Neural progenitor cell (in vitro differentiated cells): ENCODE measurements at places on chromosomes 1 and 21.

DNA sequence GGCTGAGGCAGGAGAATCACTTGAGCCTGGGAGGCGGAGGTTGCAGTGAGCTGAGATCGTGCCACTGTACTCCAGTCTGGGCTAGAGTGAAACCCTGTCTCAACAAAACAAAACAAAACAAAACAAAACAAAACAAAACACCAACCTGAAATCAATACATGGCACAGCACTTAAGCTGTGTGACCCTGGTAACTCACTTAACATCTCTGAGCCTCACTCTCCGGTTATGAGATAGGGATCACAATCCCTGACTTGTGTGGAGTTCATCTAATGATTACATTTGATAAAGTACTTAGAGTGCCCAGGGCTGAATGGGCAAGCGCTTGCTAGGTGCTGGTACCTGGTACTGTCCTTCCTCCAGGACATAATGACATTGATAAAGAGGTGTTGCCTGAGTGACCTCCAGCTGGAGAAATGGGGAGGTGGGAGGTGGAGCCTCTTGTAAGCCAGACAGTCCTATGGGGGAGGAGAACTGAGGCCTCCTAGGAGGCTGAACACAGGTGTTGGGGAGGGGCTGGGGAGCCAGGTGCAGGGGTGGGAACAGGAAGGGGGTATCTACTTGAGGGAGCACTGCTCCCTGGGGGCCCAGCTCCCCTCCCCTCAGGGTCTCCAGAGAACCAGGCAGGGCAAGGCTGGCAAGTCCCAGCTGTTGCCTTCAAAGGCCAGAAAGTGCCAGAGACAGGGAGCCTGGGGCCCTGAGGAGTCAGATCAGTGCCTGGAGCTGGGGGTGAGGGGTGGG, 17.9 kb downstream of the FOXO6 start:
- no peak for DNase-seq

GRCh38 chr21:46098303-46099141, 610 bp downstream of the COL6A2 start:
- DNase-seq, result peak; percentile 37

DNA sequence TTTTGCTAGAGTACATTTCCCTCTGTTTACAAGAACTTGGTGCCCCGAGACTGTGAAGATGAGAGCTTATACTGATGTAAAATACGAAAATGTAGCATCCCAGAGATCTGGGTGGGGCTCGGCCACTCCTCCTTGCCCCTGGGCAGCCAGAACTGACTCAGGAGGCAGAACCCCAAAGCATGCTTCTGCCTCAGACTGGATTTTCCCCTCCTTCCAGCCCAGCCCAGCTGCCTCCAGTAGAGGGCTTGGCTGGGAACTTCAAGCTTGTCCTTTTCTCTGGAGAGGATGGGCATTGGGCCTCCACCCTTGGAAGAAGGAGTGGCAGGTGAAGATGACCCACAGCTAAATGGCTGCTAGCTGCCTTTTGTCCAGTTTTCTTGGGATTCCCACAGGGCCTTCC, 24.3 kb upstream of the BTG2 start:
- no peak for DNase-seq

- DNase-seq, result no peak
Measured at GRCh38 chr1:104874044-104874443, 1124.3 kb downstream of the AMY1C start.

DNA sequence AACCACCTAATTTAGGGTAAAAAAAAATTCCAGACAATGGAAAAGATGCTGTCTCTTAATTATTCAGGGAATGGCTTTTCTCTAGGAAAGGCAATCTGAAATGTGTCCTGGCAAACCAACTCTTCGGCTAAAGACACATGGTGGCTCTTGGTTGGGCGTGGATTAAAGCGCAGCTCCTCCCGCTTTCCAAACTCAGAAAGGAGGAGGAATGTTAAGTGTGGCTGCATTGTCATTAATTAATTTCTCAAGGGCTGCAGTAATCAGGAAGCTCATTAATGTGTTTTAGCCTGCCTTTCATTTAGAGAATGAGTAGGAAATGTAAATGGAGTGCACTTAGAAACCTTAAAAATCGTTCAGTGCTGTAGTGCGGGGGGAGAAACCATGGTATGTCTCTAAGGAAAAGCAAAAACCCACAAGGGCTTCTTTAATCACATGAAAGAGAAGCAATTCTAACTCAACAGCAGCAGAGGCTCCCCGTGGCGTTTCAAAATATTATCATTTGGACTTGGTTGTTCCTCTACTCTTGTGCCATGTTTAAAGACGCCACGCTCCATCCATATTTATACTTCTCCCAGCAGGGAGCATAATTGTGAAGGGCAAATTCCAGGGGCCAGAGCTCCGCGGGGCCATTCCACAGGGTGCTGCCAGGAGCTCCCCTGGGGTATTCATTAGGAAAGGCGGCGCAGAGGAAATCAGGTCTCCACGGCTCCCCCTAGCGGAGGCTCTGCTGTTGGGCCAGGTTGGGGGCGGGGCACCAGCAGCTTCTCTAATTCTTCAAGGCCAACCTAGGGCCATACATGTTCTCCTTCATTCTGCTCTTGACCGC, 91.9 kb upstream of the SSX2IP start:
- peak; percentile 77 for DNase-seq

DNA sequence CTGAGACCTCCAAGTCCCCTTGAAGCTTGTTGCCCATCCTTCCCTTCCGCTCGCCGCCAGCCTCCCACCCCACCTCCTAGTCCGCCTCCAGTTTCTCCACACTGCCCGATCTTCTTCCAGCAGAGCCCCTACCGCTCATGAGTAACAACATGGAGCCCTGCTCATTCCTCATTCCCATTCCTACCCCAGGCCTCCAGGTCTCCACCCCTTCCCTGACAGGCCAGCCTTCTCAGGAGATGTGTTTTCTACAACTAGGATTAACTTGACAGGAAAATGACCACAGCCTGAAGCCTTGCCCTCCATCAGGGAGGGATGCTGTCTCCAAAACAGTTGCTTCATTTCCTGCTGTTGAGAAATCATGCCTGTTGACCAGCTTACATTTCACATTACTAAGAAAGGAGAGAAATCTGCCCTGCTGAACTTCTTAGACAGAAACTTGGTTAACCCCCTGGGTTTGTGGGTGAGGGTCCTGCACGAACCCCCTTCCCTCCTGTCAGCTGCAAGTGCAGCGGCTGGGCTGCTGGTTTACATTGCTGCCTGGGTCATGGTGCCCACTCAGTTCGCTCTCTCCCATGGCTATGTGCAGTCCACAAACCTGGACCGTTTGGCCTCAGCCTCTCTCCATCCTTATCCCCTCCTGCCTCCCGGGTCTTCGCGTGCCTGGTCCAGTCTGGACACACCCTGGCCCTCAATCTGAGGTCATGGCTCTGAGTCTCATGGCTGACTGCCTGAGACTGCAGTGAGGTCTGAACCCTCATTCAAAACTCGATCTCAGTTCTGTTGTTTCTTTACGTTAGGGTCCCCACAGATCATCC, 16.1 kb upstream of the CHI3L1 start:
- DNase-seq, result no peak

DNA sequence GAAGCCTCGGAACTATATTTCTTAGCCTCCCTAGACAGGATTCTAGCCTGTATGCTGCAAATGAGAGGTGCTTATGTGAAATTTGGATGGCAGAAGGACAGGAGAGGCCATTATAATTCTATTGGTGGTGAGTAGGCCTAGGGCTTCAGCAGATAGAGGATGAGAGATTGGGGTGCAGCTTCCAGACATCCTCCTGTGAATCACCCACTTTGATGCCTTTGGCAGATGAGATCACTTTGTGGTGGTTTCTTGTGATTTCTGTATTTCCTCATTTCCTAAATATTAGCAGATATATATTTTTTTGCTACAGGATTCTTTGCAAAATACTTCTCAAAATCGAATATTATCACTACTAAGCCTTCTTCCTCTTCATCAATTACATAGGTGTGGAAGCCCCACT, 37.3 kb downstream of the MFSD2A start:
- no peak for DNase-seq

GRCh38 chr1:25774921-25775771, 24.8 kb upstream of the SELENON start:
- DNase-seq, result no peak

GRCh38 chr1:202656951-202657646, 53.2 kb downstream of the SYT2 start:
- DNase-seq, result peak; percentile 88

DNA sequence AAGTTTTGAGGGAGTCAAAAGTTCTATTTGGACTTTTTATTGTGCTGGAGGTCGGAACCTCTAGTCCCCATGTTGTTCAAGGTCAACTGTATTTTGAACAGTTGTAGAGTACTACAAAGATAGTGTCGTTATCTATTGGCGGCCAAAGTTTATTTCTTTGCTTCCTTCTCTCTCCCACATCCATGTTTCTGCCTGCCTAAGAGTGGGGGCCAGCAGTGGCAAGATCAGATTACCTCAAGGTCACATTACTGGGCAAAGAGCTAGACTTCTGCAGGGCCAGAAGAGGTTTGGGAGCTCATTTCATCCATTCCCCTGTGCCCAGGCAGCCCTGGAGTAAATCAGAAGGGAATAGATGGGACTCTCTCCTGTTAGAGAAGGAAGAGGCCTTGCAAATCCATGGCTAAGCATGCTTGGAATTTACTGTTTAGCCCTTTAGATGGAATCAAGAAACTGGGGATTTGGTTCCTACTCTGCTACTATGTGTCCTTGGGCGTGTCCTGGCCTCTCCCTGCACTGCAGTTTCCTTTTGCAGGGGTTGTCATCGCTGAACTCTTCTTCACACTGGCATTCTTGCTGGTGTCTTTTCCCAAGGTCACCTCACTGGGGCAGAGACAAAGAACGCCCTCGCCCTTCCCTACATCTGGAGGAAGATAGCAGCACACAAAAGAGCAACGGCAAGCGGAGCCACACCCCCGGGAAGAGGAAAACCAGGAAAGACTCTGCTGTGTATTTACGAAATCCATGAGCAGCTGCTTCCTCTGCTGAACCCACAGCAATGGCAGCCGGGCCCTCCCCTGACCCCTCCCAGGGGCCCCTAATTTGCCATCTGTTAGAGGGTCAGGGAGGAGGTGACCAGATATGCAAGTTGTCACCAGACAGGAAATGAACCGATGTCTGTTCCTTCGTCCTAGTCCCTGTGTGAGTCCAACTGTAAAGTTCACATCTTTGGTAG, 73.3 kb downstream of the PLPP3 start:
- no peak for DNase-seq

DNA sequence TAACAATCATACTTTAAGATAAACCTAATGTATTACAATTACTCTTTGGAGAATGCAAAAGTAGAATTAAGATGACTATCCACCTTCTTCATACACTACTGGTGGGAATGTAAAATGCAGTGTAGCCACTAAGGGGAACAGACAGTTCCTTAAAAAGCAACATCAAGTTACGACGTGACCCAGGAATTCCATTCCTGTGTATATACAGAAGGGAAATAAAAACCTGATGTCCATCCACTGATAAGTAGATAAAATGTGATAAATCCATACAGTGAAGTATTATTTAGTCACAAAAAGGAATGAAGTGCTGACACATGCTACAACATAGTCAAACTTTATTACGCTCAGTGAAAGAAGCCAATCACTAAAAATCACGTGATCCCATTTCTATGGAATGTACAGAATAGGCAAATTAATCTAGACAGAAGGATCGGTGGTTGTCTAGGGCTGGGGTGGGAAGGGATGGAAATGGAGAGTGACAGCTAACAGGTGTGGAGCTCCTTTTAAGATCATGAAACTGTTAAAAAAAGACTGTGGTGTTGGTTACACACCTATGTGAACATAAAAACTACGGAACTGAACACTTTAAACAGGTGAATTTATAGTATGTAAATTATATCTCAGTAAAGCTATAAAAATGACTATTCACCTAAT, 42.1 kb downstream of the NRIP1 start:
- DNase-seq, result no peak

GRCh38 chr1:84834419-84835064, 58.5 kb downstream of the LPAR3 start:
- DNase-seq, result no peak

DNA sequence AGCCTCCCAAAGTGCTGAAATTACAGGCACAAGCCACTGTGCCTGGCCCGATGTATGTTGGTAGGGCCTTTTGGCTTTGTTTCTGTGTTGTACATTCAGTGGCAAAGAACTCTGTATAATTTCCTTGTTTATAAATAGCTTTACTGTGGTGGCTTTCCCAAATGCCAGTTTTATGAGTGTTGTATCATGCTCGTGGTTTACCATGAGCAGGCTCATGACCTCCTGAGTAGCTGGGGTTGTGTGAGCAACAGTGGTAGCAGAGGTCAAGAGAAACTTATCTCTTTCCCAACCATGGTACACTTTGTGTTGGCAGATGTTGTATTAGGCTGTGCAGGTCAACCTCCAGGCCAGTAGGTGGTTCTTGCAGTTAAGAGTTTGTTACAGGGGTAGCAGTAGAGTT, 420.4 kb upstream of the BEND5 start:
- DNase-seq, result no peak

GRCh38 chr1:55233145-55233777, 18.1 kb upstream of the USP24 start:
- DNase-seq, result no peak

- DNase-seq, result no peak
Measured at GRCh38 chr1:27940870-27941560, 6.2 kb downstream of the SMPDL3B start.

GRCh38 chr1:238681451-238681850, 704.9 kb upstream of the CHRM3 start:
- no peak for DNase-seq

GRCh38 chr1:159965263-159965662, 11.2 kb upstream of the SLAMF9 start:
- no peak for DNase-seq

DNA sequence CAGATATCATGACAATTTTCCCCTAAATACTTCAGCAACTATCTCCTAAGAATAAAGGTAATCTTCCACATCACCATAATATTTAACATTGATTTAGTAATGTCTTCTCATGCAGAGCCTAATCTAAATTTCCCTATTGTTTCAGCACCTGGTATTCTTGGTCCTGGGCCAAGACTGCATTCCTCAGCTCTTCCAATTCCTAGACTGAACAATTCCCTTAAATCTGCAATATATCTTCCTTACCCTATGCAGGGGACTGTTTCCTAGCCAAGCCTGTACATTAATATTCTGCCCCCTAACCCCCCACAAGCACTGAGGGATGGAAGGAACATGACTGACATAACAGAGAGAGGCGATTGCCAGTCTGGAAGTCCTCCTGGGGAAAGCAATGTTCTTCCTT, 28.7 kb upstream of the DISP1 start:
- no peak for DNase-seq

GRCh38 chr1:79781261-79781660, 774.7 kb upstream of the ADGRL4 start:
- no peak for DNase-seq

- DNase-seq, result no peak
Measured at GRCh38 chr1:230261928-230262650, 164.0 kb downstream of the PGBD5 start.

DNA sequence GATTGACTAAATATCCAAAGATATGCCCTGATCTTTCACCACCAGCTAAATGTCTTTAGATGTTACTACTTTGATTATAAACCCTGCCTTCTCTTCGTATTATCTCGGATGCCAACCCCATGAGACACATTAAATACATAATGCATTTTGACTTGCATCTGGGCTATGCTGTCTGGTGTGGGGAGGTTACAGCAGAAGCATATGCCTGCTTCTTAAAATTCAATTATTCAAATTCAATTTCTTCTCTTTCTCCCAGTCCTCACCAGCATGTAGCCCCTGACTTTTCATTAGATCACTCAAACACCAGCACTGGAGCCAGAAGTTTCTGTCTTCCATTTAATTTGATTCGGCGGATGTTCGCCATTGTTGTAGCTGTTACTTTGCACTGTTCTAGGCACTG, 360.7 kb upstream of the CAMK1G start:
- no peak for DNase-seq
